NCI-H1417 (cell line): ENCODE measurements at places on chromosomes 5 and 9.

GRCh38 chr9:134882204-134882785 lies 1.7 kb downstream of the FCN2 start:
- DNase-seq, result no peak

DNA sequence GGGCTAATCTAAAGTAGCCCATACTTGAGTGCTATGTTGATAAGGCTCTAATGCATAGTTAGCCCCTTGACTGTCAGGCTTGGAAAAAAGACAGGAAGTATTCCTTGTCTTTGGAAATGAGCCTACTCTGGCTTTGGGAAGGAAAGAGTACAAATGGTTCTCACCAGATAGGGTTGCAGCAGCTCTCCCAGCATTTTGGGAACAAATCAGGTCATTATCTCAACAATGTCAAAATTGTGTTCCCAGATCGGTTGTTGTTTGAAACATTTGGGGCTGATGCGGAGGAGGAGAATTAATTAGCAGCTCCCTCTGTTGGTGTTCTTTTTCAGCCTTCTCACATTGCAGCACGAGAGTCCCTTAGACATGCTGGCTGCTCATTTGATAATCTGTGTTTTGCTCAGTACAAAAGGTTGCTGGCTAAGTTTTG lies 294.7 kb upstream of the DMRT1 start:
- peak; percentile 11 for DNase-seq

GRCh38 chr5:1268666-1269065 lies 26.2 kb downstream of the TERT start:
- DNase-seq, result no peak

DNA sequence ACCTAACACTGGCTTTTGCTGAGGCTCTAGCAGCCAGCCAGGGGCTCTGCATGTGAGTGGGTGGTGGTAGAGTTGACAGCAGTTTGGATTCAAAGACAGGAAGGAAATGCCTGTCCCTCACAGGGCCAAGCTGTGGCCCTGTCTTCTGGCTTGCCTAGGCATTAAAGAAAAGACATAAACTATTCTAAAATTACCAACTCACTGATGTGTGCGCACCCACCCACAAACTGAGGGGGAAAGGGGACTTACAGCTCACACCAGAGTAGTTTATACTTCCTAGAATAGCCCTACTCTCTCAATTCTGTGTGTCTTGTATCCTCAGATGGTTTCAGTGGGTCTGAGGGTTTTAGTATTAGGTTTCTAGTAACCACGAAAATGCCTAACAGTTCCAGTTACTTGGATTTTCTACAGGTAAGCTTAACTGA lies 18.3 kb upstream of the IL13 start:
- no peak for DNase-seq

DNA sequence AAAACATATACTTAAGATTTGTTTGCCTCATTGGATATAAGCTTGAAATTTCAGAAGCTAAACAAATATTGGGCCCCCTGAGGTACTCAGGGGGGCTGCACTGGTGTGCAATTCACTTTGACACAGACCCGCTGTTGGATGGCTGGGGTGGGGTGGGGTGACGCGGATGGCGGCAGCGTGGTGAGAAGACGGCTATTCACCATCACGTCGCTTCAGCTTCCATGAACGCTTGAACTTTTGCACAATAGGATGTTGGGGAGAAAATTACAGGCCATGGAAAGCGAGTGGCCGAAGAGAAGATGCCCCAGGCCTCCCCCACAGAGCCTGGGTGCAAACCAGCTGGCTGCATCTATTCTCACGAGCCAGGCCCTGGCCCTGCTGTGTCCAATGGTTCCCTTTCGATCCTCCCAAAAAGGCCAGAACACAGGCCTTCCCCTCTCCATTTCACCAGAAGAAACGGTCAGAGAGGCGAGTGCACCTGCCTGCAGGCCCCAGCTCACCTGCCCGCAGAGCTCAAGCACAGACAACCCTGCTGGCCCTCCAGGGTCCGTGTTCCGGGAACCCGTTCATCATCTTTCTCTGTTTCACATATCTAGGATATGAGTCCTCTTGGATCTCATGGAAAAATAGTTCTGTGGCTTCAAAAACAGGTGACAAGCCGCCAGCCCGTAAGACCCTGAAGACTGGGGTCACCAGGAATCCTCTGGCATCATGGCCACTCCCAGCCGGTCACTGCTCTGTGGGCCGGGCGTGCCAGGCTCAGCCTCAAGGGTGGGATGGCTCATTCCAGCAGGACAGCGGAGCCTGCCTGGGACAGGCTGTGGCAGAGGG lies 46.8 kb upstream of the SARDH start:
- DNase-seq, result no peak

DNA sequence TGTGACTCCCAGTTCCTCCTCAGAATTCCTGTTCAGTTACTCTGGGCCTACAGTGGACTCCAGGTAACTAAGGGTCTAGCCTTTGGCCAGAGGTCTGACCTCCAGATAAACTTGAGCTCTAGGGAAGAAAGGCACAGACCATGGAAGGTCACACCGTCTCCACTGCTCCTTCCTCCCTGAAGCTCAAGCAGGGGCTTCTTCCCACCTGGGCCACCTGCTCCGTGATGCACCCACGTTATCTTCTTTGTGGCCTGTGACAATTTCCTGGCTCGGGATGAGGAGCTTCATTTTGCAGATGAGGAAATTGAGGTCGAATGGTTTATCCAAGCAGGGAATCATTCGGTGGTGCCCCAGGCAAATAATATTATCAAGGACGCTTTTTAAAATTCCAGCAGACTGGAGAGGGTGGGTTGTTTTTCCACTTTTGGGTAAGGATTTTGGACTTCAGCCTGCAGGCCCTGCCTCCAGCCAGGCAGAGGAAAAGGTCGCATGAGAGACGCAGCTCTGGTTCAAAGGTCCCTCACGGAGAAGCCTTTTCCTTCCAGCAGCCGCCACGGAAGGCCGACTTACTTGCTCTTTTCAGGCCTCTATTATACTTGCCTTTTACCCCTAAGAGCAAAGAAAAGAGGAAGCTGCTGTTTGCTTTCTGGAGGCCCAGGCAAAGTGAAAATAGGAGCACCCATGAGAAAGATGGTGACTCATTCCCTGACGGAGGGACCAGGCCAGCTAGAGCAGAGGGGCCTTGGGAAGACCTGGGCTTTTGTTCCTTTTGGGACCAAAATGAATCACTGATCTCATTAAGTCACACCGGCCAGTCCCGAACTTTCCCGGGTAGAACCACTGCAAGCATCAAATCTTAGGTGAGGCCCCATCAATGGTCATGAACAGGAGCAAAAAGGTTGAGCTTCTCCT lies 22.8 kb upstream of the DUSP1 start:
- no peak for DNase-seq

DNA sequence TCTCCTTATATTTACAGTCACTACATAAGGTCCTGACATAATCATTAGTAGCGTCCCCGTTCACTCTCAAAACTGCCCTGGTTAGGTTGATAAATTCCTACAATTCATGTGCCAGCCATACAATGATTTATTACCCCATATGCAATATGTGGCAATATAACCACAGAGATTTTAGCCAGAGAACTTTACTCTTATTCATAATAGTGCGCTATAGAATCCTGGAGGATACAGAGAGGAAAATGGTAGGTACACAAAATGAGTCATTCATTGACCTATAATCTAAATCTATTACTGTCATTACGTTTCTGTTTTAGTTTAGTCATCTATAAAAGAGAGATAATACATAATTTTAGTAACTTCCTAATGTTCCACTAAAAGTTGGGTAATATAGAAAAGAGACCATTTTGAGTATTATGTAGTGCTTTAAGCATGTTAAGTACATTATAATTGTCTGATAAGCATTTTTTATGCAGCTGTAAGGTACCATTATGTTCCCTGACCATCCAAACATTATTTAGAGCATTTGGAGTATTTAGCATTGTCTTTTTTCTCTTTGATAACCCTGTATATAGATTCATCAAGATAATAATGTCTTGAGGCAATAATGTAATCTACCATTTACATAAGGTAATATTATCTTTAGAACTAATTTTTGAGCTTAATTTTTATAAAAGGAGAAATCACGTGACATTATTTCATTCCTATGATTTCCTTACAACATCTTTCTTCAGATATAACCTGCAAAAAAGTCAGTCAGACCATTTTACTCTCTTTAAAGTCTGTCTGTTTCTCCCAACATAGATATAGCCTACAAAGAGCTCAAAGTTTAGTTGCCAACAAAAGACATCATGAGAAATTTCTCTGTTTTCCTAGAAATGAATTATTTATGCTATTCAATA lies 655.5 kb upstream of the ZNF608 start:
- peak; percentile 4 for DNase-seq

- DNase-seq, result no peak
These were observed 592.2 kb upstream of the ZNF608 start for GRCh38 chr5:125338440-125339174.

DNA sequence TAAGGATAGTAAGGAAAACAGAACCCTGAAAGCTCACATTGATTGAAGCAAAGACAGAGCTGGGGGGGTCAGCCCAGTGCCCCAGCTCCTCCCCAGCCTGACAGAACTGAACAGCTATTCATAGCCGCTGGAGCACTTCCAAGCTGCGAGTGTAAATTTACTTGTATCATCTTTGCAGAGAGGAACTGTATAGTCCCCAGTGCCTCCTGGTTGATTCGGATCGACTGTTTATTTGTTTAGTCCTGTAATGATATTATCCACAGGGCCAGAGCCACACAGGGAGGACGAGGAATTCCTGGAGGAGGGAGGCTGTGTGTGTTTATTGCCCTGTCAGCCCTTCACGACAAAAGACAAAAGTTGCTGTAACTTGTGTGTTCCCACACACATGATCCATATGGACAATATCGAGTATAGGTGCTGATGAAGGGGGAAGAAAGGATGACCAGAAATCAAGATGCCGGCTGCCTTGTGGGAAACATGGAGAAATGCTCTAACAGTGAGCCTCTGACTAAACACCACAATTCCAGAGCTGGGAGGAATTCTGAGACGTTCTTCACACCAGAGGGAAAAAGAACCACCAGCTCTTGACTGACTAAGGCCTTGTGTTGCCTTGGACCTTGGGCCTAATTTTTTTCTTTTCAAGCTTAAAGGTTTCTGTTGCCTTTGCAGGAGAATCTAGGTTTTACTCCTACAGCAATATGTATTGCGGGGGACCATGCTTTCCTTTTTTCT lies 31.1 kb downstream of the FOXD1 start:
- no peak for DNase-seq

GRCh38 chr5:38613992-38614836 lies 57.8 kb upstream of the LIFR start:
- DNase-seq, result no peak

DNA sequence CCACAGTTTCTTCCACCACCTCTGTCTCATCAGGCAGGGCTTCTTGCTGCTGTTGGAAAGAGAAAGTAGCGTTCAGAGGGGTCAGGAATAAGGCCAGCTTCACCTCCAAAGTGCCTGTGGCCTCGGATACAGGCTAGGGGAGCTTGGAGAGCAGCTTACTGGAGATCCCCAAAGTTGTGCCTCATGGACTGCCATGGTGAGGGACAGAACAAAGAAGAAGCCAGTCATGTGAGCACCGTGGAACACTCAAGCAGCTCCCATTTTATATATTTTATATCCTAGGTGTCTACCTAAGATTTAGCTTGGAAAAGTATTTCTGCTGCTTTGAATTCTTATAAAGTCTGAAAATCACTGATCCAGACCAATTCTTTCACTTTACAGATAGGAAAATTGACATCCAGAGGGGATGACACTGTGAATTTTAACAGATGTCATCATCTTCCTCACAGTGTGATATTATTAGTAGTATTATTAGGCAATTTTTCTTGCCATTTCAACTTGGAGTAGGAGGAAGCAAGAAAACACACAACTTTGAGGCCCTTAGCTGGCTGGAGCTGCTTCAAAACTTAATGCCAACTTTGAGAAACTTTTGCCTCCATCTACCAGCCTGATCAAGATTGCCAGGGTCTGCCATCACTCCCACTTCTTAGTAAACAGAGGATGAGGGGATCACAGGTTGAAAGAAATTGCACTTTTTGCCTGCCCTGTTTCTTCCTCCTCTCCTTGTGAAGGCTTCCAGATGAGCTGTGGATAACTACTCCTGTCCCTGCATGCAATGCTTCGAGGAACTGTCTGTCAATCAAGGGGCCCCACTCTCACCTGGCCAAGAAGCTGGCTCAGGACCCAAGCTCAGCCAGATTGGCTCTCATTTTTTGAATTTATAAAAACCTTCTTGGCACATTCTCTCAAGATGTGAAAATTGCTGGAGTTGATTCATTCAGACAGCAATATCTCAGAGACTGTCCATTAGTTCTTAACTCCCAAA lies 11.8 kb downstream of the SPARC start:
- no peak for DNase-seq

DNA sequence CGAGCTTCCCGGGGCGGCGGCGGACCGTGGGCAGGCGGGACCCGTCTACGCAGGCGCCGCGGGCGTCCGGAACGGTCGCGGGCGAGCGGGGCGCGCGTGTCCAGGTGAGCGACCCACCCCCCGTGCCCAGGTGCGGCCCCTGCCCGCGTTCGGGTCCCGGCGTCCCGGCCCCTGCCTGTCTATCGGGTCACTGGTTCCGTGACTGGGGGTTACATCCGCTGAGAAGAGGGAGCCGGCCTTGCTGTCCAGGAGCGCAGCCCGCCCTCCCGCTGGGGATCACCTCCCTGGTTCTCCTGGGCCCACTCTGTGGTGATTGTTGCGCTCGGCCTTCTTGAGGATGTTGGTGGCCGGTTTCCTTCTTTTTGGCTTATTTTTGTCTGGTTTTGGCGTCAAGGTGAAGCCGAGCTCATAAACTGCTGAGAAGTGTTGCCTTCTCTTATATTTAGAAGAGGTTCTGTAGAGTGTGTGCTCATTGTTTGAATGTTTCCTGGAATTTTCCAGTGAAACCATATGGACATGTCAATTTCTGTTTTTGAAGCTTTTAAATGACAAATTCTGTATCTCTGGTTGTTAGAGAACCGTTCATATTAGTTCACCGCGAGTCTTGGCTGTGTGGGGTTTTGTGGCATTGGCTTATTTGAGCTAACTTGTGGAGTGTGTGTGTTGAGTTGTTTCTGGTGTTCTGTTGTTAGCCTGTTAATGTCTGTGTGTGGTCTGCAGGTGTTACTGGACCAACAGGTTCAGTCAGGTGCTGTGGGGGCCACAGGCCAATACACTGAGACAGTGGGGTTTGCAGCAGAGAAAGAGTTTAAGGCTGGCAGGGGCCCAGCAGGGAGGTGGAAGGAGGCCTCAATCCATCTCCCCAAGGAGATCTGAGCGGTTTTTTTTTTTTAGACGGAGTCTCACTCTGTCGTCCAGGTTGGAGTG lies 621 bp downstream of the CEP72 start:
- peak; percentile 72 for DNase-seq

DNA sequence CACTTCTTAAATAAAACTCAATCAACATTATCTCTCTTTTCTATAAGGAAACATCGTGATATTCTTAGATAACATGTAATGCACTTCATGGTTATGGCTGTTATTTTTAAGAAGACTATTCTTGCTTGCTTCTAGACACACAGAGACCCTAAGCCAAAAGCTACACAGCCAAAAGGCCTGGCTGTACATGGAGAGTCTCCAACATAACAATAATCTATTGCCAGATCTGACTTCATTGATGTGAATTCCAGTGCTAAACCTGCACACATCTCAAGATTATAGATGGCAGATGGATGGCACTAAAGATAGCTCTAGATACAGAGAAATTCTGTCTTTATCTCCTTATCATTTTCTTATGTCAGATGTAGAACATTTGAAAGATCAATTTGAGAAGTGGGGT lies 811.6 kb upstream of the ZNF608 start:
- no peak for DNase-seq

GRCh38 chr9:35605351-35606137 lies 482 bp downstream of the TESK1 start:
- DNase-seq, result peak; percentile 56
